ENCODE measurements at places on chromosomes 1 and 21.

GRCh38 chr21:43209575-43210453 lies 41.0 kb downstream of the CRYAA start:
- DNase-seq: no peak

GRCh38 chr1:182525342-182525741 lies 63.7 kb downstream of the RNASEL start:
- DNase-seq: no peak

GRCh38 chr1:42369471-42369870 lies 11.1 kb upstream of the RIMKLA start:
- no peak for DNase-seq

GRCh38 chr21:34205811-34206571 lies 132.6 kb downstream of the MRPS6 start:
- DNase-seq: no peak

- DNase-seq: no peak
Observed at GRCh38 chr1:36464605-36465393, 615 bp upstream of the MRPS15 start.

GRCh38 chr1:85571828-85572227 lies 8.7 kb upstream of the CCN1 start:
- no peak for DNase-seq

DNA sequence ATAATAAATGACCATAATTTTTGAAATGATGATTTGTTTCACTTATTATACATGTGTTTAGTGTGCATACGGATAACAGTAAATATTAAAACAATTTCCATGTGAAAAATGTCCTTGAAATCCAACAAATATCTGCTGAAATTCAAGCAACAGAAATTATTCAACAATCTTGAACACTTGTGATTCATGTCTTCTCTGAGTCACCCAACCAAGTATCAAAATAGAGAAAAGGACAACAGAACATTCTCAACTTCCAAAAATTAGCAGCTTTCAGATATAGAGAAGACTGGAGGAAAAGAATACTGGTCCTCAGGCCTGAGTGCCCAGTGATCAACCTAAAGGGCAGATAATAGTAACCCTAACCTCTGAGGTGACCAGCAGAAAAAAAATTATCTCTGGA lies 90.8 kb downstream of the VAV3 start:
- DNase-seq: no peak

DNA sequence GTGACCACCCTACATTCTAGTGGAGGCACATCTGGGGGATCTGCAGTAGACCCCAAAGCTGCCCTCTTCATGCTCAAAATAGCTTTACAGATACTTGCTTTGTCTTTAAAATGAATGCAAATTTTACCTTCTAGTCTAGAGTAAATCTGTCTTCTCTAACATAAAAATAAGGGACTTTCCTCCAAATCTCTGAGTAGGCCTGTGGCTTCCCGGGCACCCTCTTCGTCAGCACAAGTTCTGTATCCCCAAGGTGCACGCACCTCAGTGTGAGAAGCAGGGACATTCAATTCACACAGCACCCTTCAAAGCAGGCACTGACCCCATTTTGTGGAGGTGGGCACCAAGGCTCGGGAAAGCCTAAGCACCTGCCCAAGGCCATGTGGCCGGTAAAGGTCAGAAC lies 19.0 kb downstream of the MEF2D start:
- DNase-seq: no peak

DNA sequence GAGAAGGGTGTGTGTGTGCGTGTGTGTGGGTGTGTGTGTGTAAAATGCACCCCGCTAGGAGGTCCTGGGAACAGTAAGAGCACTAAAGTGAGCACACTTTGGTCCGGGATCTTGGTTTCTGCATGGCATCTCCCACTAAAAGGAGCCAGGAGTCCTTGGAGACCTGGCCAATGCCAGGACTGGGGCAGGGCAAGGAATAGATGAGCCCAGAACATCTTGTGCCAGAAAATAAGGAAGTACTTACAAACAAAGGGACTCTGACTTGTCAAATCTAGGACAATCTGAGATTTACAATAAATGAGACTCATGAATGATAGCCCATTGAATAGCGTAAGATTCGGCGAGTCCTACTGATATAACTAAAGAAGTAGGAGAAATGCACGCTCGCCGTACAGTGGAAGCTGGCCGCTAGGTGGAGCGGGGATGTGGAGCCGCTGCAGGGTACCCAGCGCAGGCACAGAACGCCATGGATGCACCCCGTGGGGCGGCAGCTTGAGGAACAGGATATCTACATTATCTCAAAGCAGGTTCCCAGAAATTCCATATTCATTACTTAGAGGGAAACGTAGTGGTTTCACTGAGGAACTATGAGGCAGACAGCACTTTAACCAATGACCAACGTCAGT lies 7.1 kb downstream of the SLC37A1 start:
- DNase-seq: no peak

- no peak for DNase-seq
Observed at GRCh38 chr1:177032434-177032833, 132.1 kb downstream of the ASTN1 start.

- no peak for DNase-seq
Observed at GRCh38 chr1:9440763-9441194, 98.5 kb upstream of the SLC25A33 start.

DNA sequence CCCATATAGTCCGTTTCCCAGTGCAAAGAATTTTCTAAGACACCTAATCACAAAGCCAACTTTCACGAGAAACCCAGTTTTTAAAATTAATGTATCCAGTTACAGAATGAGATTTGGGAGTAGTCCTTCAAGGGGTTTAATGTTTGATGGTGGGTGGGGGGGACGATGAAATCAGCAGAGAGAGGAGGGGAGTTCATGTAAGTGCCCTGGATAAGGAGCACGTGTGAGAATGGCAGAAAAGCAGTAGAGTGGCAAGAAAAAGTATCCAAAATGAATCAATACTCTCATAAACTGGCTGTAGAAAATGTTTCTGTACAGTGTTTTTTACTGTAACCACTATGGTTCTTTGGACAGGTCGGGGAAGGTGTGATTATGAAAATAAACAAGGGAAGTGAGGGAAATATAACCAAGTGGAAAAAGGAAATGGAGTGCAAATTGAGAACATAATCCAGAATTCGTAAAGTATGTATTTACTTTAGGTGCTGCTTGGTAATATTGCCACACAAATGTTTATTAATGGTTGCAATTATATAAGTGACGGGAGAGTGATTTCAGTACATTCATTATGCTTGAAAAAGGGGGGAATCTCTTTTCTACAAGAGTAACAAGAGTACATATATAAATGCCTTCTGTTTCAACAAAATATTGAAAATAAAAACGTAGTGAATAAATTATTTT lies 118.7 kb upstream of the RRP15 start:
- DNase-seq: peak; percentile 32

- DNase-seq: no peak
Observed at GRCh38 chr1:66000033-66000637, 207.4 kb downstream of the PDE4B start.

GRCh38 chr1:200238311-200238710 lies 171.5 kb downstream of the ZNF281 start:
- DNase-seq: no peak

GRCh38 chr1:155320661-155321617 lies at the start of gene RUSC1:
TSS of gene RUSC1 (plus strand) at chr1:155320894. CDS start at chr1:155321774, 880 bp downstream.
- DNase-seq: peak; percentile 84

- DNase-seq: no peak
Observed at GRCh38 chr1:93702111-93702827, 20.6 kb upstream of the BCAR3 start.

DNA sequence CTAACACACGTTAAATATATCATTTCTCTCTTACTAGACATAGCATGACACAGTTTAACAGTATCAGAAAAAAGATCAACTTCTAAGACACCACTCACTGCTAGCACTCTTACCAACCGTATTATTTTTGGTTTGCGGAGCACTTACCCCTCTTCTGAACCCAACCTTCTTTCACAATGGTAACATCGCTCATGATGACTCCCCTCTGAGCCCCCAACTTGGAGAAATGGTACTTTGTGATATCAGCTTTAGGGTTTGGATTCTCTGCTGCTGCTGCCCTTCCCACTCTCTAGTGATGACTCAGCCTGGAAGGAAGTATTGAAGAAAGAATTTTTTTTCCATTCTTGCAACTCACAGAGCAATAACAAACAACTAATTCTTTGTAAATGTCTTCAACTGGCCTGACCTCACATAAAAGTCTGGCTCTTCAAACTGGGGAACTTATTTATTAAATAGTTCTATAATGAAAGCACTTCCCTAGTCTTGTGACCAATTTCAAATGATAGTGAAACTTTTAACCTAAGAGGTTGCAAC lies 7.0 kb downstream of the AKT3 start:
- no peak for DNase-seq

GRCh38 chr1:66890621-66891020 lies 34.0 kb downstream of the DNAI4 start:
- no peak for DNase-seq

DNA sequence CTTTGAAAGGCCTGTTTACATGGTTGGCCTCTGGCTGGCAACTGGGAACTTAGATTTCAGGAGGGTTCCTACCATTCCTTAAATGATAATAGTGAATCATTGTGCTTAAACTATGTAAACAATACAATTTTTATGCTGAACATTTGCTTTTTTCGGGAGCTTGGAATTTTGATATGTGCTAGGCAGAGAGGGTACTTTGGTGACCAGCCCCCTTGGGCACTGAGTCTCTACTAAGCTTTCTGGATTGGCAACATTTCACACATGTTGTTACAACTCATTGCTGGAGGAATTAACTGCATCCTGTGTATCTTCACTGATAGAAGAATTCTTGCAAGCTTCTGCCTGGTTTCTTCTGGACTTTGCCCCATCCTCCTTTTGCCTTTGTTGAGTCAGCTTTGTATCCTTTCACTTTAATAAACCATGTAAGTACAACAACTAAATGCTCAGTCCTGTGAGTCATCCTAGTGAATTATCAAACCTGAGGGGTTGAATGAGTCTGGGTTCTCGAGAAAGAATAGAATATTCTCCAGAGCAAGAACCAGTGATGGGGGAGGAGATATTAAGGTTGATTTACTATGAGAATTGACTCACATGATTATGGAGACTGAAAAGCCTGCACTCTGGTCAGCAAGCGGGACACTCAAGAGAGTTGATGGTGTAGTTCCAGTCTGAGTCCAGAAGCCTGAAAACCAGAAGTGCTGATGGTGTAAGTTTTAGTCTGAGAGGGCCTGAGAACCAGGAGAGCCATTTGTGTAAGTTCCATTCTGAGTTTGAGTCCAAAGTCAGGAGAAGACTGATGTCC lies 3.1 kb upstream of the SLC16A4 start:
- DNase-seq: no peak

DNA sequence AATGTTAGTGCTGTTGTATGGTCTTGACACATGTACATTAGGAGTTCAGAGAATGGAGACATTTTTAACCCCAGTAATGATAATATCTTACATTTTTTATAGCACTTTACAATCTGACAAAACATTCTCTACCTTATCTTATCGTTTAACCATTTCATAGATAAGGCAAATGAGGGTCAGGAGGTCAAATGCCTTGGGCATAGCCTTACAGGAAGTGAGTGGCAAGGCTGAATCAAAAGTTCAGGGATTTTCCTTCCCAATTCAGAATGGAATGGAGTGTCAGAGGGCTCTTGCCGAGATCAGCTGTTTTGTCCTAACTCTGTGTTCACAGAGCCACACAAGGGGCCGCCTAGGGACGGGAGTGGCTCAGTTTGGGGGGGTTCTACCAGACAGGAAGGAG lies 57.6 kb upstream of the AK4 start:
- DNase-seq: no peak

DNA sequence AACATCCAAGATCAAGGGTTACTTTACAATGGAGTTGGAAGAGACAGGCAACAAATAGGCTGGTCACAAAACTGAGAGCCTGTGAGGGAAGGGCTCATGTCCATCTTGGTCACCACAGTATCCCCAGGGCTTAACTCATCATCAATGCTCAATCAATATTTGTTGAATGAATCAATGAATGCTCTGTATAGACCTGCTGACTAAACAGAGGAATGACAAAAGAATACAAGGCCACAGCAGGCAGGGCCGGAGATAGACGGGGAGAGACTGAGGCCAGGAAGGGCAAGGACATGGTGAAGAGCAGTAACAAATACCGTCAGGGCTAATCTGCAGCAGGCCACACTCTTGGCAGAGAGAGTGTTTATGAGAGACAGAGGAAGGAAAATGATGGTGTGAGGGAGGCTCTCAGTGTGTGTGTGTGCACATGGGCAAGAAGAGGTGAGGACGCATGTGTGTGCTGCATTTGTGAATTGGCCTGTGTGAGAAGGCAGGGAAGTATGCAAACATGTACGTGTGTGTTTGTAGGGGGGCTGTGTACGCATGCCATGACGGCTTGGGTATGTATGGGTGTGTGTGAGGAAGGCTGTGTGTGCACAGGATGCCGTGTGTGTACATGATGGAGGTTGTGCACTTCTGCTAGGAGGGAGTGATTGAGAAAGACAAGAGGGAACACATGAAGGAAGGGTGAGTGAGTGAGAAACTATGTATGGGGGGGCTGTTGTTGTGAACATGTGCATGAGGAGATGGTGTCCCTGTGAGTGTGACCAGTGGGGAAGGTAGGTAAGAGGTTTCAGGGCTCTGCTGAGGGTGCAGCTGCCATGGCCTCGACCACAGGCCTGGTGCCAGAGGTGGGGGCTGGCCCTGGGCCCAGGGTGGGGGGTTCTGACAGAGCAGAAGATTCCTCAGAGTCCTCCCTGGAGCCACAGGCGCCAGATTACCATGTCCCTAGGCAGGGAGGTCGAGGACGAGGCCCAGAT lies 15.4 kb downstream of the AHDC1 start:
- no peak for DNase-seq

DNA sequence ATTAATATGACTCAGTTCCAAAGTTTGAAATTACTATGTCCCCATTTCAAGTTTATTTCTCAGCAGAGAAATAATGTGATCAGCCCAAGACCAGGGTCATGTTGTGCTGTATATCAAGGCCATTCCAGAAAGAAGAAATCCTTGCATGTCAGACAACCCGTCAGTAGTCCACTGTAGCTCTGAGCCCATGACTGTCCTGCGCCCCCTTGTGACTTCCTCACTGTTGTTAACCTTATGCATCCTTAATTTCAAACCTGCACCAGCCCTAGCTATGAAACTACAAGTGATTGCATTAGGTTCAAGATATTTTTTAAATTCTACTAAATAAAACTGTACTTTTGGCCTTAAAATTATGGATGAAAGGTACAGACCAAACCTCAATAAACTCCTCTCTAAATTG lies 133.0 kb downstream of the LRRC7 start:
- no peak for DNase-seq

DNA sequence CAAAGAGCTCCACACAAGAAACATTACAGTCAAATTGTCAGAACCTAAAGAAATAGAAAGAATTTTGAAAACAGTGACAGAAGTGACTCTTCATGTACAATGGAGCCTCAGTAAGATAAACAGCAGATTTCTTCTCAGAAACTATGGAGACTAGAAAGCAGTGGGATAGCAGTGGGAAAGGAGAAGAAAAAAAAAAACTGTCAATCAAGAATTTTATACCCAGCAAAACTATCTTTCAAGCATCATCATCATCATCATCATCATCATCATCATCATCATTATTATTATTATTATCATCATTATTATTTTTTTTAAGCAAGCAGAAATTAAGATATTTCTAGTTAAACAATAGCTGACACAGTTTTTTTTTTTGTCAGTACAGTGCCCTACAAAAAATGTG lies 24.2 kb downstream of the CEP170 start:
- no peak for DNase-seq

- DNase-seq: no peak
Observed at GRCh38 chr1:33637846-33638440, 165.5 kb downstream of the ZSCAN20 start.

- no peak for DNase-seq
Observed at GRCh38 chr21:32790626-32791025, 19.1 kb upstream of the PAXBP1 start.
